Endodermal cell (in vitro differentiated cells): ENCODE measurements at places on chromosomes 2 and 18. TPM values are rescaled to one million over a fixed set of nuclear protein-coding genes. Genes with fewer than 3 reads are reported as not detected.

The NTSR2 gene
- not detected in 2 replicates for total RNA-seq

GRCh38 chr2:230737300-230737699, 24.7 kb downstream of the CAB39 start:
- H3K4me3 ChIP-seq = no peak overlapping the region
- peaks cover 15% of the 10 kb centered on the region for H3K36me3 ChIP-seq
- no peak overlapping the region for H3K27ac ChIP-seq
- peaks cover 15% of the 10 kb centered on the region for H3K4me1 ChIP-seq
- no peaks in the 10 kb centered on the region for H3K27me3 ChIP-seq

DNA sequence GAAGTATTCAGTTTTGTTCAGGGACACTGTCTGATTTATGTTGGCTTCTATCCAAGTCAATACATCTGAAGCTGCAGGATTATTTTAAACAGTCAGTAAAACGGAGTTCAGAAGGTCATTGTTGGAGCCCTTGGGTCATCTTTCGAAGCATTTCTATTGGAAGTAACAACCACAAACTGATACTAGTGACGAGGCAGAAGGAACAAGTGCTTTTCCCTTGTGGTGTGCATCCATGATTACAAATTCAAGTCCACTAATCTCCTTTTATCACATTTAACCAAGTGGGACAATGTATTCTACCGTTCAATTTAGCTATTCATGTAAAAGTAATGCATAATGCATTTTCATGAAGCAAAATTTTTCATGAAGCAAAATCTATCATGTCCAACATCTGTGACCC, 76.9 kb downstream of the CD226 start:
- H3K27ac ChIP-seq = peak overlapping the region; percentile 10
- no peaks in the 10 kb centered on the region for H3K36me3 ChIP-seq
- H3K4me3 ChIP-seq = no peak overlapping the region
- DNase-seq = no peak

DNA sequence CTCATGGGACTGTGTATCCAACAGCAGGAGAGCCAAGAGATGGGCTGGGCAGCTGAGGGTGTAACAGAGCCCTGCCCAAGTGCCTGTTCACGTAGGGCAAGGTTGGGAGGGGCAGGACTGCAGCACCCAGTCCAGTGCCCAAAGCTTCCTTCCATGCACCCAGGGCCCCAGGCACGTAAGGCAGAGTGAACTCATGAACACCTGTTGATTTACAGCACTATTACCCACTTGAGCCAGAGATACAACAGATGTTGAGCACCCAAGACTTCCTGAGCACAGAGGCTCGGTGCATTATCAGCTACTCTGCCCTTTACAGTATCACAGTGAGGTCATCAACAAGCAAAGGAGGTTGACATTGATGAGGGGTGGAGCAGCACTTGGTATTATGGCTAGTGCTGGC, 50.2 kb upstream of the FHL2 start:
- H3K36me3 ChIP-seq = no peaks in the 10 kb centered on the region
- no peaks in the 10 kb centered on the region for H3K27me3 ChIP-seq
- H3K27ac ChIP-seq = no peak overlapping the region
- H3K4me3 ChIP-seq = no peak overlapping the region

DNA sequence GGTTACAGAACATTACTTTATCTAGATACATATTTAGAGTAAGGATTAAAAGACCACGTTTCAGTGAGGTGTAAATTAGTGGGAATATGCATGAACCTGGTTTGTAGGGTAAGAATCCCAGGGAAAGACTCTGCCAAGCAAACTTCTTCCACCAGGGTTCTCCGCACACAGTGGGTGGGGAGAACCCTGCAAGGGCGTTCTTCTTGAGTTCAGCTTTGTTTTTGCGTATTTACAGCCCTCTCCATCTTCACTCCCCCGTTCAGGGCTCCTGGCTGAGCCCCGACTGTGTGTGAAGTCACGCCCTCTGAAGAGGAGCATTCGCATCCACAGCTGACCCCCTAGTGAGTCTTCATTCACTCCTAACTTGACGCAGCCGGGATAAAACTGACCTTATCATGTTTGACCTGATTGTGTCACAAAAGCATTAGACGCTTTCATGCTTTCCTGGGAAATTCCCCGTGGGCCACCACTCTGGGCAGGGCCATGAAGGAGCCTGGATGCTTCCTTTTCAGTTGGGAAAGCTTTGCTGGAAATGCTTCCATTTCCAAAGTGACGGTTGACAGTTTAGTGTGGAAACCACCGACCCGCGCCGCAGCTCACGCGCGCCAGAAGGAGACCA, 1.0 kb downstream of the ALKAL2 start:
- no peak overlapping the region for H3K27ac ChIP-seq
- peak; percentile 84 for DNase-seq
- no peaks in the 10 kb centered on the region for H3K36me3 ChIP-seq
- peaks cover 54% of the 10 kb centered on the region for H3K27me3 ChIP-seq
- H3K4me3 ChIP-seq = peak overlapping the region; percentile 55

- H3K36me3 ChIP-seq = no peaks in the 10 kb centered on the region
- no peaks in the 10 kb centered on the region for H3K27me3 ChIP-seq
- H3K27ac ChIP-seq = no peak overlapping the region
- no peak for DNase-seq
- H3K4me1 ChIP-seq = no peaks in the 10 kb centered on the region
Observed at GRCh38 chr2:174654419-174654941, 56.9 kb upstream of the WIPF1 start.

The TRABD2A gene
- 7.2 to 8.1 TPM (median 7.7 TPM) in 3 replicates for total RNA-seq

GRCh38 chr18:36492604-36493329, 195.3 kb downstream of the FHOD3 start:
- H3K36me3 ChIP-seq = no peaks in the 10 kb centered on the region
- H3K4me3 ChIP-seq = no peak overlapping the region
- no peak overlapping the region for H3K27ac ChIP-seq
- no peaks in the 10 kb centered on the region for H3K27me3 ChIP-seq

The ZNF532 gene
- 138 to 151 TPM (median 141 TPM) in 3 replicates for total RNA-seq

- no peaks in the 10 kb centered on the region for H3K4me1 ChIP-seq
- no peak overlapping the region for H3K27ac ChIP-seq
- H3K27me3 ChIP-seq = peaks cover 1% of the 10 kb centered on the region
- no peak overlapping the region for H3K4me3 ChIP-seq
- DNase-seq = no peak
Observed at GRCh38 chr2:98944775-98945174, 8.8 kb upstream of the CRACDL start.

DNA sequence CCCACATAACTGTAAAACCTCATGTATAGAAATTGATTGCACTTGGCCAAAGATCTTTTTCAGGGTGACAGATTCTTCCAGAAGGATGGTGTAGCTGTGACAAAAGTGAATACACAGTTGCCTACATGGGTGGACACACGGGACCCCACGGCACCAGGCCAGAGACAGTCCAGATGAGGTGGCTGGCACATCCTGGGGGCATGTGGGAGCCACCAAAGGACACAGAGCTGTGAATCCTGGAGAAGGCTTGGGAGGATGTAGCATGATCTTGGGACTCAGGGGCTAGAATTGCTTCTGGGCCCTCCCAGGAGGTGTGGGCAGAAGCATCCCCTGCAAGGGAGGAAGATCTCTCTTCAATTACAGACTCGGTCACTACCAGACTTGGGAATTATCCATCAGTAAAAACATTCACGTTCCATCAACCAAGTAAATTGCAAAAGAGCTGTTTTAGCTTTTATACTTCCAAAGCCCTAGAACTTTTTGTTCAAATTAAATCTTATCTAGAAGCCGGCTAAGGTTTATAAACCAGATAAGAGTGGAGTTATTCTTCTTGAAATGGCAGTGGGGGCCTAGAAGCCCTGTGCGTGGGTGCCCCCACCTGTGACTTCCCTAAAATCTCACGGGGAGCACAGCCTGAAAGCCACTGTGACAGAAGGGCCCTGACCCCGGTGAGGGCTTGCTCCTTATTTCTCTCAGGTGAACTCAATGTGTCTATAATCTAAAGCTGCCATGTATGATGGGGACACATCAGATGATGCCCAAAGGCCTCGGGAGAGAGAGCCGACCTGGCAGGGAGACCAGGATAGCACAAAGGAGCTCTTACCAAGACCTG, 81.7 kb downstream of the SEPTIN10 start:
- no peaks in the 10 kb centered on the region for H3K36me3 ChIP-seq
- no peak for DNase-seq
- H3K27me3 ChIP-seq = no peaks in the 10 kb centered on the region
- no peak overlapping the region for H3K4me3 ChIP-seq
- H3K4me1 ChIP-seq = no peaks in the 10 kb centered on the region

- H3K27me3 ChIP-seq = no peaks in the 10 kb centered on the region
- no peak overlapping the region for H3K4me3 ChIP-seq
- no peaks in the 10 kb centered on the region for H3K4me1 ChIP-seq
- DNase-seq = no peak
- no peak overlapping the region for H3K27ac ChIP-seq
Observed at GRCh38 chr2:213021971-213022899, 129.2 kb downstream of the IKZF2 start.

DNA sequence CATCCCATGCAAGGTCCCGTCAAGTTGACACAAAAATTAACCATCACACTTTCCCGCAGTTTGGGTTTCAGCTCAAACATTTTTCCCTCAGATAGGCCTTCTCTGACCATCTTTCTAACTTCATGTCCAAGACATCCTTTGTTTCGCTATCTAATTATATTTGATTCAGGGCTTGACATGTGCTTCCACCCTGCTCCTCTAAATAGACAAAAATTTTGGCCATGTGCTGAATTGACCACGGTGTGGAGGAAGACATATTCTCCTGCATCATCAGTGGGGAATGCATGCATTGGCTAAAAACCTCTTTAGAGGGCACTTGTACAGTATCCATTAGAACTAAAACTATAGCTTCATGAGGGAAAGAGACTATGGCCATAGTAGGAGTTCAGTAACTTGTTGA, 81.2 kb downstream of the PLCL1 start:
- DNase-seq = no peak
- H3K27me3 ChIP-seq = no peaks in the 10 kb centered on the region
- H3K36me3 ChIP-seq = no peaks in the 10 kb centered on the region
- no peak overlapping the region for H3K4me3 ChIP-seq

DNA sequence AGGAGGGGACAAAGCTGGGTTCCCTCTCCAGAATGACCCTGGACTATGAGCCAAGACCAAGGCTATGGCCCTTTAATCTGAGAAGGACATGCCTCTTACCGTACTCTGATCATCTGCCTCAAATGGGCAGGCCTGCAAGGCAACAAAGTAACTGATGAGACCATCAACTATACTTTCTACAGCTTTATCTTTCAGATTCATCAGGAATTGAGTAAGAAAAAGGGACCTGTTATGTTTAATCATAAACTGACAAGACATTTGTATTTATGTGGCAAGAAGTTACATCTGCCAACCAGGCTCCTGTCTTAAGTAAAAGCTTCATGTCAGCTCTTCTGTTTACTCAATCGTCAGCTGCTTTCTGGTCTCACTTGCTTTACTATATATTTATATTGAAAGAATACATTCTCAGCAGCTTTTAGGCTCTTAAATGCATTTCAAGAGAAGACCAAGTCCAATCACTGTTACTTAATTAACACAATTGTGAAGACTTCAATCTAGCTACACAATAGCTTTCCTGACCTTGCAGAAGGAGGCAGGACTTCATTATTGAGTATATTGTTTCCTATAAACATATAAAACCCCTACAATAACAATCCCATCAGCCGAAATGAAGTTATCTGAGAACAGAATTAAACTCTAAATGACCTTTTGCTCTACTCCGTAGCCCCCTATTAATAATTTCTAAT, 163.8 kb downstream of the ETAA1 start:
- H3K4me3 ChIP-seq = peak overlapping the region; percentile 15
- no peaks in the 10 kb centered on the region for H3K36me3 ChIP-seq
- H3K27ac ChIP-seq = no peak overlapping the region
- DNase-seq = no peak
- H3K27me3 ChIP-seq = no peaks in the 10 kb centered on the region
- peaks cover 18% of the 10 kb centered on the region for H3K4me1 ChIP-seq

- H3K27me3 ChIP-seq = peaks cover 21% of the 10 kb centered on the region
- no peaks in the 10 kb centered on the region for H3K36me3 ChIP-seq
- no peak overlapping the region for H3K4me3 ChIP-seq
- DNase-seq = no peak
- H3K27ac ChIP-seq = no peak overlapping the region
Observed at GRCh38 chr2:148642891-148643416, 1.6 kb upstream of the EPC2 start.

The VSNL1 gene
- total RNA-seq = 3.3 and 7.8 TPM in 2 replicates

DNA sequence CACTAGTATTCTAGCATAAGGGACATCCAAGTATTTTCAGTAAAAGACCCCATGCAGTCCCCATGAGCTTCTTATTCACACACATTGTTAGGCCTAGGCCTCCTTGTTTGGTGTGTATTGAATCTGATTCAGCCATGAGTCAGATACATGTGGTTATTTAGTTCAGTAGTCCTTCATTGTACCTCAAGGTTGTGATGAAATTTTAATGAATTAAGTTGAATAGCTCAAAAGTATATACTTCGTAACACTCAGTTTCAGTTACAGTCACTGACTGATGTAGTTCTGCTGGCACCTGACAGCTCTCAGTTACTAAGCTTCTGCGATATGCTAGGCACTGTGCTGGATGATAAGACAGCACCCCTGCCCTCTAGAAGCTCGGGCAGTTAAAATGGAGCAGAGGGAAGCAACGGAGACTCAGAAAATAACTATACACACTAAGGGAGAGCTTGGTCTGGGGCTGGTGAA, 86.4 kb downstream of the XRCC5 start:
- no peak overlapping the region for H3K4me3 ChIP-seq
- H3K4me1 ChIP-seq = no peaks in the 10 kb centered on the region
- H3K36me3 ChIP-seq = peaks cover 95% of the 10 kb centered on the region
- DNase-seq = no peak
- no peak overlapping the region for H3K27ac ChIP-seq
- H3K27me3 ChIP-seq = no peaks in the 10 kb centered on the region

- no peak for DNase-seq
- H3K4me1 ChIP-seq = peaks cover 5% of the 10 kb centered on the region
Observed at GRCh38 chr2:64220894-64221617, 76.8 kb upstream of the PELI1 start.

DNA sequence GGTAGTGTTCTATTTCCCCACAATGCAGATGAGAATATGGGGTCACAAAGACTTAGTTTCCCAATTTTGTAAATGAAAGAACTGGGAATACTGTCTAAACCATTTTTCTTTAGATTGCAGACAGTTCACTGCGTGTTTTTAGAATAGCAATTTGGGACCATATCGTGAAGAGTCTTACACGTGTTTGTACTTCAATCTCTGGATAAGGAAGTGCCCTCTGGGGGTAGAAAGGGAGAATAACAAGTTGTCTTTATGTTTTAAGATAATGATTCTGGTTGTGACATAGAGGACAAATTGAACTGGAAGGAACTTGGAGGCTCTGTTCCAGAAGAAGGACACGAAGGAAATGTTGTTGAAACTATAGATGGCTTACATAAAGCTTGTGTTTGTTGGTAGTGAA, 457.7 kb downstream of the CBLN2 start:
- H3K27ac ChIP-seq = no peak overlapping the region
- H3K4me3 ChIP-seq = no peak overlapping the region
- H3K4me1 ChIP-seq = no peaks in the 10 kb centered on the region
- no peaks in the 10 kb centered on the region for H3K36me3 ChIP-seq

DNA sequence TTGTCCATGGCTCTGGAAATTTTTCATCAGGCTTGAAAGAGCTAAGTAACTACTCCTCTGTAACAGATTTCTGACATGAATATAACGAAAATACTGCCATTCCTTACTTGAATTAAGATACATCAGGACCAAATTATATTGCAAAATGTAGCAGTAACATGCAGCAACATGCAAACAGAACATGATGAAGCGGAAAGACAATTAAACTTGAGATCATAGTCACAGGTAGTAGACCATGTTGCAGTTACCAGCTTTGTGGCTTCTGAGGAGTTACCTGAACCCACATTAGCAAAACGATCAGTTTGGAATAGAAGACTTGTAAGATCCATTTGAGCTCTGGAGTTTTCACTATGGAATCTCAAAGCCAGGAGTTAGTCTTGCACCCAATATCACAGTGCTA, 76.2 kb downstream of the MREG start:
- no peaks in the 10 kb centered on the region for H3K27me3 ChIP-seq
- H3K27ac ChIP-seq = no peak overlapping the region
- peaks cover 11% of the 10 kb centered on the region for H3K36me3 ChIP-seq
- no peak for DNase-seq
- no peaks in the 10 kb centered on the region for H3K4me1 ChIP-seq
